ENCODE measurements at places on chromosomes 5 and 9.

DNA sequence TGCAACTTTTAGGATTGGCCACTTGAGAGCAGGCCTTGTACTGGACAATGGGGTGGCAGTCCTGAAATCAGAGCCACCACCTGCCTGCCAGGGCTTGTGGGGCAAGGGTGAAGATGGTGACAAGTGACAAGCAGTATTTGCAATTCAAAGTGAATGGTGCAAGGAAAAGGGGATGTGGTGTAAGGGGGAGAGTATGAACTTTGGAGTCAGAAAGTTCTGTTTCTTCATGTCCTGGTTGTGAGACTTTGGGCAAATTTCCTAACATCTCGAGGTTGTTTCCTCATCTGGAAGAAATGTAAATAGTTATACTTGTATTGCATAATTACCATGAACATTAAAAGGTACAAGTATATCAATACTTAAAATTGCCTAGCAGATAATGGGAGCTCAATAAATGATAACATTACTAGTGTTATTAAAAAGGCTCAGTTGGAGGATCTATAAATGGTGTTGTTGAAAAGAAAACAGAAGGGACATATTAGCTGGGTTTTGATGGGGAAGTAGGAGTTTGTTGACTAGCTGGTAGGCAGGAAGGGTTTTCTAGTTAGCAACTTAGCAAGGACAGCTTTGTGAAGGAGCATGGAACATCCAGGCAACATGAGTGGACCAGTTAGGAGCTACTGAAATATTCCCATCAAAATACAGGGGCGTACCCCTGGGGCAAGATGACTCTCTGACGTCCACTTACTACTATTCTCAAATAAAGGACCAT, 21.3 kb upstream of the MEGF9 start:
- DNase-seq: no peak

DNA sequence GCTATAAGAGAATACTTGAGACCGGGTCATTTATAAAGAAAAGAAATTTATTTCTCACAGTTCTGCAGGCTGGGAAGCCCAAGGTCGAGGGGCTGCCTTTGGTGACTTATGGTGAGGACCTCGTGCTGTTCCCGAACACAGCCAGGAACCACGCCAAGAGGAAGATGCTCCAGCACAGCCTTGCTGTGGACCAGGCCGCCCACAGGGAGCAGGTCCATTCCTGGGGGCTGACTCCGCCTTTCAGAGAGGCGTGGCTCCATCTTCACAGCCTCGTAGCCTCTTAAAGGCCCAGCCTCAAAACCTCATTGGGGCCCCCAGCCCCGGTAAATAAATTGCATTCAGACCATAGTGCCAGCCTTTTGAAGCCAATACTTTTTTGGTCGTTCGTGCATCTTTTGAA, 93.5 kb upstream of the CACNA1B start:
- DNase-seq: no peak

- DNase-seq: no peak
Observed at GRCh38 chr9:131296906-131297500, 7.5 kb downstream of the PLPP7 start.

- DNase-seq: no peak
Observed at GRCh38 chr5:16067415-16067814, 112.2 kb downstream of the MARCHF11 start.

DNA sequence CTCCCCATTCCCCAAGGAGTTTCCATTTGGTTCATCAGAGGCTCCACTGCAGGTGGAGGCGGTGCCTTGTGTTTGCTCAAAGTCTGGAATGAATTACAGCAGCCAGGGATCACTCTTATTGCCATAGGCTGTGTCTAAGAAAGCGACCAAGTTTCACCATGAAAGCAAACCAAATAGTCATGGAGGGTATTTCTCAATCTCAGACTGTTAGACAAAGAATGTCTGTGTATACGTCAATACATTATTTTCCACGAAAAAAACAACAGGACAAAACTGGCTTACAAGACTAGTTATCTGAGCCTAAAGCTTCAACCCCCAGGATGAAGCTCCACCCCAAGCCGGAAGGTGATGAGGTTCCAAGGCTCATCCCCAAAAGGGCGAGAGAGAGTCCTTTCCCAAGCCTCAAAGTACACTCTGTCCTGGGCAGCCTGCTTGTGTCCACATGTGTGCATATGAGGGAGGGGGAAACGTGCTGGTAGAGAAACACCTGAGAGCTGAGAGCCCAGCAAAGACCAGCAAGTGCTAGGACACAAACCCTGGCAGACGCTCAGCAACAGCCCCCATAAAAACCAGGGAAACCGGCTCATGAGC, 4.3 kb downstream of the B4GALT1 start:
- DNase-seq: peak; percentile 76

GRCh38 chr5:134139377-134139851, 24.9 kb downstream of the TCF7 start:
- DNase-seq: peak; percentile 30

DNA sequence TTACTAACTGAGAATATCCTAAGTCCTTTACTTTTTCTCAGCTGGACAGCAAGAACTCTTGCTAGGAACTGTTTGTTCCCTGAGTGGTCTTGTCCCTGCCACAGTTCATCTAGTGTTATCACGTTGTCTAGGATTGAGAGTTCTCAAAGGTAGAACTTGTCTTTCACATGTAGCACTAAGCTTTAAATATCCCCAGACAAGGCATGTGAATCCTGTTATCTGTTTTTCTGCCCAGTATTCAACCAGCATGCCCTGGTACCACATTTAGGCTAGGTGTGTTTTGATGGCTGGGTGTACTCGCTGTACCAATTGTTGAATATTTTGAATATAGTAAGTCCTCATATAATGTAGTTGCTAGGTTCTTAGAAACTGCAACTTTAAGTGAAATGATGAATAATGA, 27.9 kb upstream of the PDZD2 start:
- DNase-seq: no peak

- peak; percentile 48 for DNase-seq
Observed at GRCh38 chr9:137304383-137305059, 2.5 kb upstream of the NRARP start.

GRCh38 chr5:126497506-126497905, 74.3 kb downstream of the GRAMD2B start:
- no peak for DNase-seq

Measured in Caco-2 (cell line).